AG10803 (cell line): ENCODE measurements at places on chromosomes 5 and 9.

DNA sequence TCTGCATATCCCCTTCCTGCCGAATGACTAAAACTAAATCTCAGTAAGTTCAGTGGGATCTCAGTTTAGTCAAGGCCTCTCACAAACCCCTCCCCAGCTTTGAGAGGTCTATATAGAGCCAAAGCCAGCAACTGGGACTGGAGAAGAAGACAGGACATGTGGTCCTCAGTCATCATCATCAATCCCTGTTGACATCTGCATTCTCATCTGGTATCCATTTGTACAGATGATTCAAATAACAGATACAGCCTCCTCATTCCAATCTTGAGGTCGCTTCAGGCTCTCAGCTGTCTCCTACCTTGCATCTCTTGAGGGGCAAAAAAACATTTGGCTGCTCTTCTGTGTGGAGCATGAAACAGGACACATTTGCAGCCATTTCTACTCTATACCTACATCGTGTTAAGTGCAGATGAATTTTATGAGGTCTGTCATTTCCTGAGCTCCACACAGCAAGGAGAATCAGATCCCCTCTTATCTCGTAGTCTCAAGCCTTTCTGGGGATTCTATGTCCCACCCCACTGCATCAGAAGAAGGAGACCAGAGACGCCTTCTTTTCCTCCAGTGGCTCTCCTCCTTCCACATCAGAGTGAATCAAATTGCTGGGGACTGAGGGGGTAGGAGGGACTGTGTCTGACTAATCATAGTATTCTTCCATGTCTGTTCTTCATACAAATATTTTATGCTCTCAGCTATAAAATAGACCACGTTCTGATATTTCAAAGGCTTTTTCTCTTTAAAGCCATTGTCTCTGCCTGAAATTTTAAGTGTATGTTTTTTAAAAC lies 4.7 kb upstream of the RECK start:
- DNase-seq, result peak; percentile 62

- peak; percentile 76 for DNase-seq
Observed at GRCh38 chr9:132800038-132800648, 77.9 kb downstream of the AK8 start.

DNA sequence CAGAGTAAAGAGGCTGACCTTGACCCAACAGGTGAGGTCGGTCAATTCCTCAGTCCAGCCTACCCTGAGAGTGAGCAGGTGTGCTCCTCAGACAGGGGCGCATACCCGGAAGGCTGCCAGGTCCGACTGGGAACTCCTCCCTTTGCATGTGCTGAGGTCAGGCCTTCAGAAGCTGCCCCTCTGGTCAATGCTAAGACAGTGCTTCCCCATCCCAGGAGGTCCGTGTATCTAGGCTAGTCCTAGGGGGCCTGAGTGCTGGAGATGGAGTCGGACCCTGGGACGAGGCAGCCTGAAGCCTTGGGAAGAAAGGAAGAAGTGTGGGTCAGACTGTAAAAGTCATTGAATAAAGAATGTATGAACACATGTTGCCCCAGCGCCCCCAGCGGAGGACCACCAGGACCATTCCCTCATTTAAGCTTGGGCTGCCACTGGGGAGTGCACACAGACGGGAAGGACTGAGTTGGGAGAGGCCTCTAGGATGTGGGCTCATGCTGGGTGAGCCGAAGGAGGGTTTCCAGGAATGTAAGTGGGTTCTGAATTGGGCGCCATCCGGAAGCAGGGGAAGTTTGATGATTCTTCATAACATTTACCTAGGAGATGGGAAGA lies 41.0 kb upstream of the GFPT2 start:
- DNase-seq, result no peak

- peak; percentile 83 for DNase-seq
Observed at GRCh38 chr9:83219154-83219923, 156.4 kb upstream of the RASEF start.

DNA sequence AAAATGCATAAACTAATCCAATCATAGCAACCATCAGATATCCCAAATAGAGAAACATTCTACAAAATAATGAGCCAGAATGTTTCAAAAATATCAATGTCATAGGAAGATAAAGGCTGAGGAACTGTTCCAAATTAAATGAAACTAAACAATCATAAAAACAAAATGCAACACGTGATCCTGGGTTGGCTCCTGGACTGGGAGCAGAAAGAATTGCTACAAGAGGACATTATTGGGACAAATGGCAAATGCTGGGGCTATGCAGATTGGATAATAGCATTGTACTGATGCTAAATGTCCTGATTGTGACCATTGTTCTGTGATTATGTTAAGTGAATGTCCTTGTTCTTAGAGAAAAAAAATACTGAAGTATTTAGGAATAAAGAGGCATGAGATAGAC lies 54.2 kb upstream of the AKNA start:
- no peak for DNase-seq

DNA sequence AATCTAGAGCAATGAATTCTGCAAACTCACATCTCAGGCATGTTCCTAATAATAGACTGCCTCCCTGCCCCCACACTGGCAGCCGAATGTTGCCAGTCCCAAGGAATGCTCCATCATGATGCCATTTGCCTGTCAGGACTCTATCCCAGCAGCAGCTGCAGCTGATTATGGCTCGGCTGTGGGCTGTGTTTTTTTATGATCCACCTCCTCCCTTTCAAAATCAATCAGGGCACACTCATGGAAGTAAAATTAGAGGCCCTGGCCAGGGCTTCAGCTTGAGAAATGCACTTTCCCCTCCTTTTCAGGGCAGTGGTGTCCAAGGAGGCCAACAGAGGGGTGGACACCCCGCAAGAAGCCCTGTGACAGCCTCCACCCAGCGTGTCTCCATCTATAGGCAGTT lies 176.7 kb upstream of the S1PR3 start:
- DNase-seq, result peak; percentile 96

GRCh38 chr5:33423018-33423630 lies 17.6 kb upstream of the TARS1 start:
- peak; percentile 63 for DNase-seq

DNA sequence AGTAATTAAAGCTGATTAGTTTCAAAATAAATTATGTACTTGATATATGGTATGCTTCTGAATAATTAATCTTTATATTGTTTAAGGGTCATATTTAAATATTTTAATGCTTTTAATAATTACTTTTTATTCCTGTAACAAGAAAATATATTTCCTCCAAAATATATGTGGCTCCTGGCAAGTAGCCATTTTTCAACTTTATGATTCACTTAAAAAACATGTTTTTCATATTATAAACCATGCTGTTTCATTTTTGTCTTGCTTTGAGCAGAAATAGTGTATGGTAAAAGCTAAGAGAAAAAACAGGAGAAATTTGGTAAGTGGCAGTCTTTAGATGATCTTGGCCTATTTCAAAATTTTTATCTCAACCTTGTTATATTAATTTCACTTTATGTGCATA lies 14.6 kb downstream of the SPATA9 start:
- peak; percentile 25 for DNase-seq

DNA sequence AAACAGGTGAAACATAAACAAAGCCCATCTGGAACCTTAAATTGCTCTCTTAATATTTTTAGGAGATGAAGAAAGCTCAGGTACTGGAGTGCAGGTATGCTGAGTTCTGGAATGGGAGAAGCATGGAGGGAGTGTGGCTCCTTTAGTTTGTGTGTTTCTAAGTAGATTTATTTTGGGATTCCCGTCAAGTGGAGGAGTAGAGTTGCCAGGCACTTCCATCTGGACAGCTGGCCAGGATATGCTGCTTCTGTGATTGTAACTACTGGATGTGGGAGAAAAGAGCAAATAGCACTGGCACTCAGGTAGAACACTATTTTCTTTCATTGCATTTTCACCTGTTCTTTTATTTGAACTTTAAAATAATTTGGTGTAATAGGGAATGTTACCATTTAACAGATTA lies 182.3 kb upstream of the MAST4 start:
- DNase-seq, result no peak

DNA sequence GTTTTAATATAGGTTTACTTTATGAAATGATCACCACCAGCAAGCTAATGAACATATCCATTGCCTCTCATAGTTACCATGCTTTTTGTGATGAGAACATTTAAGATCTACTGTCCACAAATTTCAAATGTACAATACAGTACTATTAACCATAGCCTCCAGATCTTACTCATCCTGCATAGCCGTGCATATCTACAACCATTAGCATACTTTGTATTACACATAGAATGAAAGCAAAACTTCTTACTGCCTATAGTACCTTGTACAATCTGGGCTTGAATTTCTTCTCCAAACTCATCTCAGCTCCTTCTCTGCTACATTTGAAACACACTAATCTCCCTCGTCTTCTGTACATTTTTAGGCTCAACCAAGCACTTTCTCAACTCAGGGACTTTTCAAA lies 510.6 kb downstream of the PRR16 start:
- DNase-seq, result no peak

GRCh38 chr5:78573318-78573717 lies 75.3 kb downstream of the LHFPL2 start:
- no peak for DNase-seq

DNA sequence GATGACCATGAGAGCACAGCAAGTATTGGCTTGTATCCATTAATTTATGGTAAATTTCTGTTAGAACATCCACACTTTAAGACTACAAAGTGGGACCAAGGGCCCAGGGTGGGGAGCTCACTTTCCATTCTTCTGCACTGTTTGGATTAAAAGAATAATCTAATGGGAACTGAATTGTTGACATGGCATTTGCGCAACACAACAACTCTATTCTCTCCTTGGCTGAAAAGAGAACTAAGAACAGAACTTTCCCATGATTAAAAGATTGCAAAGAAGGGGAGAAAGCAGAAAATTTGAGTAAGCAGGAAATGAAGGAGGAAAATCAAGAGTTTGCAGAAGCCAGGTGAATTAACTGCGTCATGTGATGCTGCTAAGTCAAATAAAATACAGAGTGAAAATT lies 143.4 kb downstream of the HINT1 start:
- DNase-seq, result no peak

GRCh38 chr9:11158676-11159075 lies 545.9 kb upstream of the PTPRD start:
- DNase-seq, result no peak

- DNase-seq, result no peak
Observed at GRCh38 chr5:27810458-27810857, 772.1 kb upstream of the CDH9 start.

DNA sequence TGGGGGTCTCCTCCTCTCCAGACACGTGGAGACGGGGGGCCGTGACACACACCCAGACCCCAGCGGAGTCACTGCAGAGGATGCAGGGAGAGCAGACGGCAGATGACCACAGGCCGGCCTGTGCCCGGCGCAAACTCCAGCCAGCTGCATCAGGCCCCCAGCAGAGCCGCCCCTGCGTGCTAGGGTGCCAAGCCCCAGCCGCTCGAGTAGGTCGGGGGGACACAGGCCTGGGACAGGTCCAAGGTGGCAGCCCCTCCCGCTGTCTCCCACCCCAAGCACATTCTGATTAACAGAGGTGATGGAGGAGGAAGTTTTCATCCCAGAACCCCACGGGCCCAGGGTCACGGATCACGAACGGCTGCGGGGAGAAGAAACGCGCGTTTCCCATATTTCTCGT lies 14.4 kb downstream of the NACC2 start:
- no peak for DNase-seq

- DNase-seq, result peak; percentile 35
Observed at GRCh38 chr5:150918613-150919012, 13.8 kb upstream of the ZNF300 start.

- no peak for DNase-seq
Observed at GRCh38 chr9:131651160-131651559, 88.7 kb downstream of the RAPGEF1 start.

DNA sequence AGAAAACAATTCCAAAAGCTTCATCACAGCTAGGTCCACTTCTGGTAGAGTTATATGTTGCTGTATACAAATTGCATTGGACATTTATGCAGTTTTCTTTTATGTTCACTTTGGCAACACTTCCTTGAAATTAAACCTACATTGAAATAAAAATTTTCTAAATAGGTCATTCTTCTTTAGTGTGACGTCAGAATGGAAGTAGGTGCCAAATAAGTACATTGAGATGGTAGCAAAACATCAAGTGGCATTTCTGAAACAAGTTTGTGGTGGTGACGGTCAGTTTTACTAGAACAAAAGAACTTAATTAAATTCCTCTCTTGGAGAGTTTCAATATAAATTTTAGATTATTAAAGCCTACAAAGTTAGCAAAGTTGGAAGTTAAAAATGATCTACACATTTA lies 895.1 kb downstream of the CDH9 start:
- no peak for DNase-seq

GRCh38 chr5:133390416-133391353 lies 221.7 kb downstream of the FSTL4 start:
- no peak for DNase-seq

DNA sequence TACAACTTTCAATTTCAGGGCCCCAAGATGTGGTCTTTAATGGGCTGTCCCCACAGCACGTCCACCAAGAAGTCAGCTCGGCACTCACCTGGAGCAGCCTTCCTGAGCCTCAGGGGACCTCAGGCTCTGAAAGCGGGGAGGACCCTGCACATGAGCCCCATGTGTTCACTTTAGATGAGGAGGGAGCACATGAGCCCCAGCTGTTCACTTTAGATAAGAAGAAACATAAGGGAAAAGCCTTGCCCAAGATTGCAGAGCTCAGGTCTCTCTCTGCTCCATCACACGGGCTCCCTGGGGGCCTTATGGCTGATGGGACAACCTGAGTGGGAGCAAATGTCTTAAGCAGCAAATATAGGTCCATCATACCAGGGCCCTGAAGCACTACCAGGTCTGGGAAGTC lies 56.4 kb downstream of the NIPSNAP3B start:
- no peak for DNase-seq

GRCh38 chr9:74773886-74774479 lies 113.7 kb downstream of the TRPM6 start:
- DNase-seq, result peak; percentile 71

GRCh38 chr9:124263213-124263612 lies 5.5 kb downstream of the NEK6 start:
- no peak for DNase-seq

DNA sequence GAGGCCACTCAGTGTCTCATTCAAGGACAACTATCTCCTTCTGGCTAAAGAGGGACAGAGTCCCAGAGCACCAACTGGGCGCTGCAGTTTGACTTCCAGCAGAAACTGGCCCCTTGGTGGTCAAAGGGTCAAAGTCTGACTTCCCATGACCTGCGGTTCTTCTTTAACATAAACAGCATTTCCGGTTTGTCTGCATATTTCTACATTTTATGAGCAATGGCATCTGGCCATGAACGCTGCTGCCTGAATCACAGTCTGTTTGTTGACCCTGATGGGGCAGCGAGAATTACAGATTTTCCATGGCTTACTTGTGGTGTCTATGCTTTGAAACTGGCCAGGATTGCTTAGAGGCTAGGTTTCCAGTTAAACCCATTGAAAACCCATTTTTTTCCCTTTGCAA lies 1.3 kb downstream of the TNFSF15 start:
- DNase-seq, result peak; percentile 69

DNA sequence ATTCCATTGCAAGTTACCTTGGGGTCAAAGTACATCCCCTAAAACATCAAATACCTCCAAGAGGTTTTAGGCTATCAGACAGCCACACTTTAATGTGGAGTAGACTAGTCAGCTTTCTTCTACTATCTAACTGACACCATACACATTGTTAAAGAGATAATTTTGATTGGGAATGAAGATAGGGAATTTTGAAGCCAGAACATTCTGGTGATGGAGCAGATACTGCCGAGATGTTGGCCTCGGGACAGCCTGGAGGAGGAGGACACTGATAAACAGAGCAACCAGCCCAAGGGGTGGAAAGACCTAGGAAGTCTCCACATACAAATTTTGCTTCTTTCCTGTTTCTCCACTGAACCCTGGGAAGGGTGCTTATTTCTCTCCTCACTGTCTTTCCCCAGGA lies 14.9 kb downstream of the TJP2 start:
- no peak for DNase-seq
